ENCODE measurements at places on chromosomes 7 and 10.

DNA sequence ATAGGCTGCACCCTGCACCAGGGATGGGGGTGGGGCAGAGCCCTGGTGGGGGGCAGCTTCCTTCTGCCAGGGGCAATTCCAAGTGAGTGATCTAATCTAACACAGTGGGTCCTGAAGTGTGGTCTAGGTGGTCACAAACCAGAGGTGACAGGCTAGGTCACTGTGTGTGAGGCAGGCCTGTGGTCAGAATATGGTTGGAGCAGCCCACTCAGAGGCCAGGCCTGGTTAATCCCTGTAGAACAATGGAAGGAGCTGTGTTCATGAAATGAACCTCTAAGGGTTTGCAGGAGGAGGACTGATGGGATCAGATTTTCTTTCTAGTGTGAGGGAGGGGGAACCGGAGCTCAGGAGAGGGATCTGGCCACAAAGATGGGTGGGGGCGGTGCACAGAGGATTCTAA, 10.0 kb upstream of the TSPAN14 start:
- no peak for DNase-seq

DNA sequence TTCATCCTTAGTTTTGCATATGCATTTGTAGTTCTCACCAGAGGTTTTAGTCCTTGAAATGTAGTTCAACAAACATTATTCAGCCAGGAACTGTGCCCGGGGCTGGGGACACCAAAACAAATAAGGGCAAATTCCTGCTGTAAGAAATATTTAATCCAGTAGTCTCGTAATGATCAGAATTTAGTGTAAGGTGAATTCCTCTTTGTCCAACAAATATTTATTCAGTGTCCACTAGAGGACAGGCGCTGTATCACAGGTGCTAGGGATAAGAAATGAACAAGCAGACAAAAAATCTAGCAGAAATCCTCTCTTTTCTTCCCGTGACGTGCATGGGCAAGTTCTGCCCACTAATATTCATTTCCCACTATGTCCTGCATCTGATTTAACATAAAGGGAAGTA, 17.6 kb downstream of the LGI1 start:
- DNase-seq: no peak

DNA sequence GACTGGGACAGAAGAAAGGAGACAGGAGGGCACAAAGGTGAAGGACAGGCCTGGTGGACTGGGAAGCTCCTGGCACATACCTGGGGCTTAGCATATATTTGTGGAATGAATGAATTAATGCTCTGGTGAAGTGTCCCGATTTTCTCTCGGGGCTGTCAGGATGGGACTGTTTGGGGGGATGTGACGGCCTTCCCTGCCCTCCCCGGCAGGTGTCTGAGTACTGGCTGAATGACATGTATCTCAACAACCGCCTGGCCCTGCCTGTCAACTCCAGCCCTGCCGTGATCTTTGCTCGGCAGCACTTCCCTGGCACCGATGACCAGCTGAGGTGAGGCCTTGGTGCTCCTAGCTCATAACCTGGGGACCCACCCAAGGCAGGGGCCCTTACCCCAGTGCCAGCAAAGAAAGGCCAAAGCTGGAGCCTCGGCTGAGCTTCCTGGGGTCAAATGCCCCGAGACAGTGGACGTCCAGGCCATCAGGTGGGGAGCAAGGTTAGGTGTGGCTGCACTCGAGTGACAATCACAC, 6.5 kb downstream of the CHAT start:
- DNase-seq: no peak

- no peak for DNase-seq
Measured at GRCh38 chr10:5956146-5956936, 21.0 kb downstream of the IL15RA start.

- DNase-seq: no peak
Measured at GRCh38 chr7:134284952-134285351, 31.8 kb downstream of the SLC35B4 start.

DNA sequence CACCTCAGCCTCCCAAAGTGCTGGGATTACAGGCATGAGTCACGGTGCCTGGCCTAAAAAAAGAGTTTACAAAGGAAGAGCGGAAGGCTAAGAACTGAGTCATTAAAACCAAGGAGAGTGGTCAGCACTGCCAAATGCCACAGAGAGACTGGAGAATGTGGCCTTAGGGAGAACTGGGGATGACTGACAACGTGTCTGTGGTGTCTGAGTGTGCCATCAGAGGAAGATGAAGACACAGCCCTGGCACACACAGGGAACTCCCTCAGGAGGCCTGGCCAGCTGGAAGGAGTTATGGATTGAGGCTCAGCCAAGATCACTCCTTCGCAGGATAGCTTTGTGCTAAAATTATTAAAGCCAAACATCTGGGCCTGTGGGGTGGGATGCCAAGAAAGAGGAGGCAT, 3.9 kb upstream of the INA start:
- no peak for DNase-seq

DNA sequence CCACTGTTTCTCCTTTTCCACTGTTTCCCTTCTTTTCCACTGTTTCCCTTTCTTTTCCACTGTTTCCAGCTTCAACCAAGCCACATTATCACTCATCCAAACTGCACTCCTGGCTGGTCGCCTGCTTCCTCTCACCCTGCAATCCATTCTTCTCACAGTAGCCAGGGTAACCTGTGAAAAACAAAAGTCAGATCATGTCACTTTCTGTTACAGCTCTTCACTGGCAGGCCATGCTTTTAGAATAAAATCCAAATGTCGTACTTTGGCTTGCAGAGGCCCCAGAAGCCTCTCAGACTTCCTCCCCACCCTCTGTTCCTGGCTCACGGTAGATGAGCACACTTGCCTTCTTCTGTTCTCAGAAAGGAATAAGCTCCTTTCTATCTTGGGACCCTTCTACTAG, 33.9 kb downstream of the STARD3NL start:
- no peak for DNase-seq

- DNase-seq: no peak
Measured at GRCh38 chr10:5896208-5897052, 6.4 kb downstream of the FBH1 start.

DNA sequence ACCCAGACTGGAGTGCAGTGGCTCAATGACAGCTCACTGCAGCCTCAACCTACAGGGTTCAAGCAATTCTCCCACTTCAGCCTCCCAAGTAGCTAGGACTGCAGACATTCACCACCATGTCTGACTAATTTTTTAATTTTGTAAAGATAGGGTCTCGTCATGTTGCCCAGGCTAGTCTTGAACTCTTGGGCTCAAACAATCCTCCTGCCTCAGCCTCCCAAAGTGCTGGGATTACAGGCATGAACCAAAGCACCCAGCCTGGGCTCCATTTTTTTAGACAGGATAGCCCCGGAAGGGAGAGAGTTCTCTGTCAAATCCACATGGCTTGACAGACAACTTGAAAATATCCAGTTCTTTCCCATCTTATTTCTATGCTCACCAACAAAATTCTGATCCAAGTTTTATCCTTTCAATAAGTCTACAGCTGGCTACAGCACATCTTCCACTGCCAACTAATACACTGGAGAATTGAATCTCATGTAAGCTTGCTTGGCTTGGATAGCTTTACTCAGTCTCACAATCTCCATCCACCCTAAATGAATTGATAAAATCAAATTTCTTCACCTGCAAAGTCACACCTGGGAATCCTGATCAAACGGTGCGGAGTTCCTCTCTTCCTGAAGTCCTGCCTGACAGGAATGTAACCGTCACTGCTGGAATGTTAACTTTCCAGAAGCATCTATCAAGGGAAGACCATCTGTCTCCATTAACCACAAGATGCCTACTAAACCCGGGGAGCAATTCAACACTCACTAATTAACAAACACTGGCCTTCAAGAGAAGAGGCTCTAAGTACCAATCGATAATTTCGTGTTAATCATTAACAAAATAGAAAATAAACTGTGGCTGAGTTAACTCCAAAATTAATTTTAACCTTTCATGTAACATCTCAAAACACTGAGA, 239.7 kb upstream of the MKLN1 start:
- no peak for DNase-seq

DNA sequence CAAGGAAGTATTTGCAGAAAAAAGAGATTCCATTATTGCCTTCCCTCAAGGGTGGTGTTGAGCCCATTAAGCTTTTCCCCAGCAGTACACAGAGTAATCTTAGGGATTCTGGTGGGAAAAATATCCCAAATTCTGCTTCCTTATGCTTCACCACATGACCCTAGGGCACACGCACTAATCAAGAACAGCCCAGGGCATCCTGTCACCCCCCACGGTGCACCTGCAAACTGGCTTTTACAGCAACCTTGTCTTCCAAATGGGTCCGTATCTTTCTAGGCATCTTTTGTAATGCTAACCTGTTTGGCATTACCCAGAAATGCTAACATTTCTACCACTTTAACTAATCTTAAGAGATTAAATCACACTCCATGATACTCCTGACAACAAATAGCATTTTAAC, 926 bp upstream of the C7orf33 start:
- no peak for DNase-seq

GRCh38 chr7:30200591-30200990, 65.8 kb downstream of the MTURN start:
- DNase-seq: no peak

DNA sequence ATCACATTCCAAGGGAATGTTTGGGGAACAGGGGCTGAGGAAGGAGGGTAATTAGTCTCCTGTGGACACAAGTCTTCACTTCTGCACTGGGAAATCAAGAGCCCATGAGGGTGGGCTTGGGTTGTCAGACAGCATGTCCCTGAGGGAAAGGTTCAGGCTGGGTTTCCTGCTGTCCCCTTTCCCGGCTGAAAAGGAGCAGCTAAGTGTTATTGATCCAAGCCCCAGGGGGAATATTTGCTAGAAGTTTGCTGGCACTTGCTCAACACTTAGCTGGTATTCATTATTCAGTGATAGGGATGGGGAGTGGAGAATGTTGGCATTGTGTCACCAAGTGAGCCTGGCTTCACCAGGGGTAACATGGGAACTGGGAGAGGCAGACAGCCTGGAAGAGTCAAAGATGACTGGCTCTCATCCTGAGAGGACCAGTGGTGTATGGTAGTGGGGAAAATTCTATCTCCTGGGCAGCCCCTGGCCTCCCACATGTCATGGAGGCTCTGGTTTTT, 344.4 kb upstream of the PODXL start:
- DNase-seq: no peak

- no peak for DNase-seq
Measured at GRCh38 chr7:7274782-7275181, 92.4 kb downstream of the C1GALT1 start.

DNA sequence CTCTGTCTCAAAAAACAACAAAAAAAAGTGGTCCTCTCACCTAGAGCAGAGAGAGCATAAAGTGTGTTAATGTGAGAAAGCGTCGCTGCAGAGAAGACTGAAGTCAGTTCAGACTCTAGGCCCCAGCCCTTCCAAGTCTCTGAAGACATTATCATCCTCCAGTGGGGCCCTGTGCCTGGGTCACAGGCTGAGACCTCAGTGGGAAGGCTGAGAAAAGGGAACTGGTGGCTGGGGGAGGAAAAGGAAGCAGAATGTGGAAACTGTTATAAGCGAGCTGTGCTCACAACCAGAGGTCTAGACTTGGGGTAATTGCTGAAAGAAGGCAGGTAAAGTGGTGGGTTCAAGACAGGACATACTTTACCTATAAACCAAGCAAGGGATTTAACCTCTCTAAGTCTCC, 4.9 kb upstream of the RRP12 start:
- no peak for DNase-seq

GRCh38 chr7:24755541-24756407, 1.5 kb downstream of the GSDME start:
- peak; percentile 85 for DNase-seq

GRCh38 chr10:112820320-112820719, 129.7 kb upstream of the TCF7L2 start:
- no peak for DNase-seq

GRCh38 chr10:128055061-128055868, 71.0 kb downstream of the MKI67 start:
- no peak for DNase-seq

DNA sequence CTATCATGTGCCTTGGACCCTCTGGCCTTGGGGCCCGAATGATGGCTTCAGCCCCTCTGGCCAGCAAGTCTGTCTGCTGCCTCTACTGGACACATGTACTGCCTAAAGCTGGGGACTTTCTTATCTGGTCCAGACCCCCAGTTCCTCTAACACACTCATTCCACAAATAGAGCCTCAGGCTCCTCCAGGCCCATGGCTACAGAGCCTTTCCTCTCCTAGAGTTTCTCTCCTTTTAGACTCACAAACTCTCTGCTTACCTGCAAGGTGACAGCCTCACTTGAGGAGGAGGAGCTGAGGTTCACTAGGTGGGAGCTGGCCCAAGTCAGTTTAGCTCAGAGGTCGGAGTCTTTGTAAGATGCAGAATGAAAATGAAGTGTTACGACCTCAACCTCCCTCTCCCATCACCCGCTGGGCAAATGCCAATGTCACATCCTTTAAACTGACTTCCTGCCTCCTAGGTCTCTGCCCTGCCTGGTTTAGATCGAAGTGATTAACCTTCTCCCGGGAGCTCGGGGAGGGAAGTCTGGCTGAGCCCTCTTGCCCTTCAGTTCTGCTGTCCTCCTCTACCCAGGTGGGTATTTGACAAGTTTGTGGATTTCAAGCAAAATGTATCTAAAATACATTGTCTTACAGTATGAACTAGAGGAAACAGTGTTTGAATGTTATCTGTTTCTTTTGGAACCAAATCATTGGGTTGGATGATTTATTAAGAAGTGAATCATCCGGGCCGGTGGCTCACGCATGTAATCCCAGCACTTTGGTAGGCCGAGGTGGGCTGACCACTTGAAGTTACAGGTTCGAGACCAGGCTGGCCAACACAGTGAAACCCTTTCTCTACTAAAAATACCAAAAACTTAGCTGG, 71.9 kb upstream of the TNS3 start:
- no peak for DNase-seq

GRCh38 chr7:47347346-47347745, 234.6 kb downstream of the TNS3 start:
- no peak for DNase-seq

- no peak for DNase-seq
Measured at GRCh38 chr7:85336086-85336485, 149.2 kb upstream of the SEMA3D start.

DNA sequence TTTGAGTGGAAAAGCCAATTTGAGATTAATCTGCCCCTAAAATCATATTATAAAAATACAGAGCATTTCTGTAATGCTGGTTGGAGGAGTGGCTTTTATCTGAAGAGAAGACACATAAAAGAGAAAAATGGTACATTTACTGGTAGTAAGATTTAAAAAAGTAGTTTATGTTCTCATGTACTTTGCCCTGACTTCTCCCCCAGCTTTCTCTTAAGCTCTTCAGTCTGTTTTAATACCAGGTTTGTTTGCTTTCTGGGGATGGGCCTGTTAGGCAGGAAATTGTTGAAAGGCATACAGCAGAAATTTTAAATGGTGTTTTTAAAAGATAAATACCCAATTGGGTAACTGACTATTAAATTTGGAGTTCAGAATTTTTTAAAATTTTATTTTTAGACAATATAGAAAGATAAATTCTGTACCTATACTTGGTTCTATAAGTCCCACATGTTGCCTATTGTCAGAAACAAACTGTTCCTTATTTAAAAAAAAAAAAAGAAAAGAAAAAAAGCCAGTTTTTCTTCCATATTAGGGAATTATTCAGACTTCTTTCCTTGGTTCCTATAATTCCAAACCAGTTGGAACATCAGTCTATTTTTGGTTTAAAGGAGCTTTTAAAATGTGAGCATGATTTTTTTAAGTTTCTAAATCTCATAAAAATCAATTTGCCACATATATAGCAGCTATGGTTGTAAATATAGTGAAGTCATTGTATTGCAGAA, 136.6 kb downstream of the ARID5B start:
- no peak for DNase-seq

Measured in GM13977 (cell line).